ENCODE measurements at places on chromosomes 11 and 22. TPM values are rescaled to one million over a fixed set of nuclear protein-coding genes. Genes with fewer than 3 reads are reported as not detected.

PDGFD gene
- not detected for total RNA-seq

OR5A1 gene
- not detected for total RNA-seq

OR8D1 gene
- total RNA-seq, result not detected

PTGDR2 gene
- total RNA-seq, result 3.6 TPM

GTF2H1 gene
- 61.6 TPM for total RNA-seq

FREY1 gene
- total RNA-seq, result 4.8 TPM

ANO9 gene
- total RNA-seq, result 123 TPM

GGTLC3 gene
- not detected for total RNA-seq

CRYBA4 gene
- not detected for total RNA-seq

ALG8 gene
- 31.2 TPM for total RNA-seq

SYT8 gene
- total RNA-seq, result not detected

OR10G6 gene
- not detected for total RNA-seq

DNA sequence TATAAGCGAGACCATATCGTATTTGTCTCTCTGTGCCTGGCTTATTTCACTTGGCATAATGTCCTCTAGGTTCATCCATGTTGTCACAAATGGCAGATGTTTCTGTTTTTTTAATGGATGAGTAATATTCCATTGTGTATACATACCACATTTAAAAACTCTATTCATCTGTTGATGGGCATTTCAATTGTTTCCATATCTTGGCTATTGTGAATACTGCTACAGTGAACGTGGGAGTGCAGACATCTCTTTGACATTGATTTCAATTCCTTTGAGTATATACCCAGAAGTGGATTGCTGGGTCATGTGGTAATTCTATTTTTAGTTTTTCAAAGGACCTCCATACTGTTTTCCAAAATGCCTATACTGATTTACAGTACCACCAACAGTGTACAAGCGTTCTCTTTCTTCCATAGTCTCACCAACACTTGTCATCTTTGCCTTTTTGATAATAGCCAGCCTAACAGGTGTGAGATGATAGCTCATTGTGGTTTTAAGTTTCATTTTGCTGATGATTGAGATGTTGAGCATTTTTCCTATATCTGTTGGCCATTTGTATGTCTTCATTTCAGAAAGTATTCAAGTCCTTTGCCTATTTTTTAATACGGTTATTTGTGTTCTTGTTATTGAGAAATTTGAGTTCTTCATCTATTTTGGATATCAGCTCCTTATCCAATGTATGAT is 194.7 kb upstream of the E2F8 start:
- H3K4me1 ChIP-seq, result no peaks in the 10 kb centered on the region
- no peak overlapping the region for H3K27ac ChIP-seq
- no peak for DNase-seq
- peaks cover 5% of the 10 kb centered on the region for H3K27me3 ChIP-seq
- H3K36me3 ChIP-seq, result no peaks in the 10 kb centered on the region
- no peak overlapping the region for H3K4me3 ChIP-seq

GRCh38 chr11:75507571-75507970 is 18.2 kb downstream of the GDPD5 start:
- peaks cover 65% of the 10 kb centered on the region for H3K4me1 ChIP-seq
- H3K27me3 ChIP-seq, result no peaks in the 10 kb centered on the region
- H3K36me3 ChIP-seq, result no peaks in the 10 kb centered on the region
- peak overlapping the region; percentile 64 for H3K27ac ChIP-seq
- DNase-seq, result no peak
- H3K4me3 ChIP-seq, result no peak overlapping the region

- no peak for DNase-seq
- no peaks in the 10 kb centered on the region for H3K27me3 ChIP-seq
- no peaks in the 10 kb centered on the region for H3K36me3 ChIP-seq
- H3K27ac ChIP-seq, result no peak overlapping the region
- H3K4me1 ChIP-seq, result no peaks in the 10 kb centered on the region
These were observed 189.3 kb downstream of the FAT3 start for GRCh38 chr11:92413757-92414513.

GRCh38 chr11:118596224-118597146 is 10.9 kb upstream of the PHLDB1 start:
- DNase-seq, result no peak
- H3K36me3 ChIP-seq, result peaks cover 61% of the 10 kb centered on the region
- no peaks in the 10 kb centered on the region for H3K27me3 ChIP-seq
- H3K4me1 ChIP-seq, result peaks cover 14% of the 10 kb centered on the region
- H3K27ac ChIP-seq, result no peak overlapping the region
- no peak overlapping the region for H3K4me3 ChIP-seq

DNA sequence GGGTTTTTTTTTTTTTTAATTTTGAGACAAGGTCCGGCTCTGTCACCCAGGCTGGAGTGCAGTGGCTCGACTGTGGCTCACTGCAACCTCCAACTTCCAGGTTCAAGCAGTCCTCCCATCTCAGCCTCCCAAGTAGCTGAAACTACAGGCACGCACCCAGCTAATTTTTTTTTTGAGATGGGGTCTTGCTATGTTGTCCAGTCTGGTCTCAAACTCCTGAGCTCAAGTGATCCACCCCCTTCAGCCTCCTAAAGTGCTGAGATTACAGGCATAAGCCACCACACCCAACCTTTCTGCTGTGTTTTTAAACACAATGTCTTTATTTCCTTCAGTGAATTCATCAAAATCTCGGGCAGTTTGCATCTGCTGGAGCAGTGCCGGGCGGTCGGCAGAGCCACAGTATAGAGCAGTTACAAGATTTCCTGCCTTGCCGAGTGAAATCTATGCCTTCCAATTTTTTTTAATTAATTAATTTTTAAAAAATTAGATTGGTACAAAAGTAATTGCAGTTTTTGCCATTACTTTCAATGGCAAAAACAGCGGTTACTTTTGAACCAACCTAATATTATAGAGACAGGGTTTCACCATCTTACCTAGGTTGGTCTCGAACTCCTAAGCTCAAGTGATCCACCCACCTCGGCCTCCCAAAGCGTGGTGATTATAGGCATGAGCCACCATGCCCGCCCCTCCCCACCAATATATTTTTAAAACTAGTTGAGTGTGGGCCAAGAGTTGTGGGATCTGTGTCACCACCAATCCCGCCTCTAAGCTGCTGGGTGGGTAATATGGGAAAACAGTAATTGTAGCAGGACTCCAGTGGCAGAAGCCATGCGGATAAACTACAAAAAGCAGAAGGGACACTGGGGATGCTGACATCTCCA is 2.7 kb upstream of the ACY3 start:
- no peaks in the 10 kb centered on the region for H3K36me3 ChIP-seq
- H3K4me1 ChIP-seq, result peaks cover 23% of the 10 kb centered on the region
- no peak overlapping the region for H3K4me3 ChIP-seq
- no peak for DNase-seq
- no peaks in the 10 kb centered on the region for H3K27me3 ChIP-seq
- H3K27ac ChIP-seq, result no peak overlapping the region

DNA sequence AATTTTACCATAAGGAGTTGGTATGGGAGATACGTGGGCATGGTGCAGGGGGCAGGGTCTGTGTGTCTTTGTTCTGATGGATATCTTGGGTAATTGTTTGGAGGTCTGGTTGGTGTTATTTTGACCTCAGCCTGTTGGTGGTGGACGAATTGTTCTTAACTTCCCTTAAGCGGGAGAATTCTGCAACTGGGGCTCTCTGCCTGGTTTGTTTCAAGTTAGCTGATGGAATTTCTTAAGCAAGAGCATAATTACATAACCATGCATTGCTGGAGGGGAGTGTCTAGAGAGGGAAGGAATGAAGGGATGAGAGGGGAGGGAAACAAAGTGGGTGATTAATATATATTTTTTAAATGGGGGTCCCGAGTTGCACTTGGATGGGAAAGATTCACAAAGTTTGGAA is 908.5 kb upstream of the RAG2 start:
- no peak overlapping the region for H3K27ac ChIP-seq
- DNase-seq, result no peak
- H3K4me1 ChIP-seq, result no peaks in the 10 kb centered on the region
- H3K27me3 ChIP-seq, result no peaks in the 10 kb centered on the region

DNA sequence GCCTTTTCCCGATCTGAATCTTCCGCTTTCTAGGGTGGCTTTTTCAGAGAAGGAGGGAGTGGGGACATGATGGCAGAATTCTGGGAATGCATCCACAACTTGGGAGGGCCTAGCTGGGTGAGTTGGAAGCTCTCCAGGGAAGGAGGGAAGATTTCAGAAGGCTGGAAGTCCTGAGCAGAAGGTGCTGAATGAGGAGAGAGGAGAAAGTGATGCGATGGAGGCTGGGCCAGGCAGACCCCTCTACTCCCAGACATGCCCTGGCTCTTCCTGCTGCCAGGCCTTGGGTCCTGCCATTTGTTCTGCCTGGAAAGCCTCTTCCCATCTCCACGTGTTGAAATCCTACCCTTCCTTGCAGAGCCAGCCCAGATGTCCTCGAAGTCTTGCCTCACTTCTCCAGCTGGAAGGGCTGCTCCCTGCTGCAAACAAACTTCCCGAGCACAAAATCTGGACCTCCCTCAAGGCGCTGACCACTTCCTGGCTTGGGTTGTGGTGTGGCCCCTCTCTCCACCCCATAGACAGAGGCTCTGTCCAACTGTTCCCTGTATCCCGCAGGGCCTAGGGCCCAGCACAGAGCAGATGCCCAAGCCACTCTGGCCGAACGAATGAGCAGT is 16.8 kb downstream of the LRRC32 start:
- no peak overlapping the region for H3K27ac ChIP-seq
- DNase-seq, result no peak
- H3K36me3 ChIP-seq, result no peaks in the 10 kb centered on the region
- no peaks in the 10 kb centered on the region for H3K4me1 ChIP-seq
- H3K27me3 ChIP-seq, result no peaks in the 10 kb centered on the region

- H3K4me3 ChIP-seq, result peak overlapping the region; percentile 36
- no peaks in the 10 kb centered on the region for H3K36me3 ChIP-seq
- H3K27ac ChIP-seq, result peak overlapping the region; percentile 41
These were observed 196.9 kb downstream of the CSNK2A3 start for GRCh38 chr11:11155962-11156815.

GRCh38 chr11:115256397-115257197 is 247.6 kb downstream of the CADM1 start:
- H3K4me3 ChIP-seq, result no peak overlapping the region
- no peaks in the 10 kb centered on the region for H3K27me3 ChIP-seq
- H3K27ac ChIP-seq, result no peak overlapping the region
- no peaks in the 10 kb centered on the region for H3K36me3 ChIP-seq
- no peak for DNase-seq

GRCh38 chr11:74417379-74417804 is 19.2 kb upstream of the PGM2L1 start:
- no peak overlapping the region for H3K27ac ChIP-seq
- peaks cover 16% of the 10 kb centered on the region for H3K4me1 ChIP-seq
- H3K27me3 ChIP-seq, result no peaks in the 10 kb centered on the region
- no peaks in the 10 kb centered on the region for H3K36me3 ChIP-seq
- H3K4me3 ChIP-seq, result no peak overlapping the region
- peak; percentile 67 for DNase-seq

- no peak overlapping the region for H3K27ac ChIP-seq
- H3K36me3 ChIP-seq, result peaks cover 88% of the 10 kb centered on the region
- no peak for DNase-seq
- peaks cover 3% of the 10 kb centered on the region for H3K4me1 ChIP-seq
- H3K4me3 ChIP-seq, result no peak overlapping the region
These were observed 122.6 kb upstream of the SORL1-AS1 start for GRCh38 chr11:121575250-121575962.

GRCh38 chr22:26942637-26942957 is 285.2 kb downstream of the MIAT start:
- H3K27ac ChIP-seq, result no peak overlapping the region
- H3K4me1 ChIP-seq, result no peaks in the 10 kb centered on the region
- H3K27me3 ChIP-seq, result no peaks in the 10 kb centered on the region
- H3K36me3 ChIP-seq, result no peaks in the 10 kb centered on the region
- no peak for DNase-seq

DNA sequence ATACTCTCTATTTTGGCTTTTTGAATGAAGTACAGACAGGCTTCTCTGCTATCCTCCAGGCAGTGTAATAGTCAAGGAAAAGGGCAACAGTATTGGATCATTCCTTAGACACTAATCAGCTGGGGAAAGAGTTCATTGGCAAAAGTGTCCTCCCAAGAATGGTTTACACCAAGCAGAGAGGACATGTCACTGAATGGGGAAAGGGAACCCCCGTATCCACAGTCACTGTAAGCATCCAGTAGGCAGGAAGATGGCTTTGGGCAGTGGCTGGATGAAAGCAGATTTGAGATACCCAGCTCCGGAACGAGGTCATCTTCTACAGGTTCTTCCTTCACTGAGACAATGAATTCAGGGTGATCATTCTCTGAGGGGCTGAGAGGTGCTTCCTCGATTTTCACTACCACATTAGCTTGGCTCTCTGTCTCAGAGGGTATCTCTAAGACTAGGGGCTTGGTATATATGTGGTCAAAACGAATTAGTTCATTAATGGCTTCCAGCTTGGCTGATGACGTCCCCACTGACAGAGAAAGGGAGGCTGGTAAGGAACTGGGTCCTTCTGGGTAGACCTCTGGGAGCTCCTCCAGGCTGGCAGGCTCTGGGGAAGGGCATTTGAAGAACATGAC is 5.2 kb downstream of the XBP1 start:
- peaks cover 83% of the 10 kb centered on the region for H3K4me1 ChIP-seq
- no peak for DNase-seq
- H3K36me3 ChIP-seq, result peaks cover 37% of the 10 kb centered on the region
- H3K4me3 ChIP-seq, result no peak overlapping the region

- DNase-seq, result no peak
- no peaks in the 10 kb centered on the region for H3K36me3 ChIP-seq
- H3K4me3 ChIP-seq, result no peak overlapping the region
These were observed 141.0 kb downstream of the ARHGAP42 start for GRCh38 chr11:100827934-100828661.

DNA sequence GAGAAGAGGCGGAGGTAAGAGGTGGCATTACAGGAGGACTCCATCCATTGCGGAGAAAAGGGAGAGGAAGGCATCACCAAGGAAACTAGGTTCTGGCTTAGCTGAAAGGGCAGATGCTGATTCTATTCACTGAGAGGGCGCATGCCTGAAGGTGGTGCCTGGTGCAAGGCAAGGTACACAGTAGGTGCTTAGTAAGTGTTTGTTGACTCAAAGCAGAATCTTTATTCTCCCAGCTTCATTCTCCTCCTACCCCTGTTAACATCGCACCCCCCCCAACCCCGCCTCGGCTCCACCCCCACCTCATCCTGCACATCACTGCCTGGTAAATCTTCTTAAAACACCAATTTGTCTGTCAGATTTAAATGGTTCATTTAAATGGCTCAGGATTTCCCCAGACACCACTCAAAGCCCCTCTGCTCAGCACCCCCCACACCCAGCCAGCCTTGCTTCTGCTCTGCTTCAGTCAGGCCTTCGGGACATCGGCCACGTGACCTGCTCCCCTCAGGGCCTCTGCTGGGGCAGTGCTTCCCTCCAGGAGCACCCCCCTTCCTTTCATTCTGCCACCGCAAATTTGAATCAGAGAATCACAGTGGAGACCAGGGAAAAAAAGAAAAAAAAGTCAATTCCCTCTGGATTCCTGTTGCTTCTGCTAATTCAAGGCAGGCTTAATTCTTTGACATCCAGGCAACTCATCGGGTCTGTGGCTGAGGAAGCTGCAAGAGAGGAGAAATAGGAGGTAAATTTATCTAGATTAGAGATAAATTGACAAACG is 17.8 kb upstream of the RCN1 start:
- H3K27me3 ChIP-seq, result peaks cover 4% of the 10 kb centered on the region
- DNase-seq, result no peak
- H3K4me3 ChIP-seq, result no peak overlapping the region
- H3K27ac ChIP-seq, result no peak overlapping the region

- no peak overlapping the region for H3K4me3 ChIP-seq
- H3K27ac ChIP-seq, result no peak overlapping the region
- H3K4me1 ChIP-seq, result no peaks in the 10 kb centered on the region
These were observed 8.8 kb upstream of the DNAJB13 start for GRCh38 chr11:73942010-73942409.

GRCh38 chr11:110000850-110001249 is 92.3 kb upstream of the ZC3H12C start:
- H3K4me1 ChIP-seq, result no peaks in the 10 kb centered on the region
- H3K27ac ChIP-seq, result no peak overlapping the region
- DNase-seq, result no peak
- H3K4me3 ChIP-seq, result no peak overlapping the region
